ENCODE measurements at places on chromosomes 5 and 9.

- DNase-seq = peak; percentile 64
Measured at GRCh38 chr9:100714372-100715099, 136.7 kb downstream of the CAVIN4 start.

GRCh38 chr5:177599731-177600507 lies at the start of gene B4GALT7:
Gene B4GALT7 (plus strand): TSS chr5:177600132. CDS start chr5:177600211, 79 bp downstream.
- peak; percentile 73 for DNase-seq

GRCh38 chr5:52798938-52799337 lies 11.2 kb downstream of the ITGA1 start:
- no peak for DNase-seq

- no peak for DNase-seq
Measured at GRCh38 chr9:20601292-20601691, 21.0 kb downstream of the MLLT3 start.

DNA sequence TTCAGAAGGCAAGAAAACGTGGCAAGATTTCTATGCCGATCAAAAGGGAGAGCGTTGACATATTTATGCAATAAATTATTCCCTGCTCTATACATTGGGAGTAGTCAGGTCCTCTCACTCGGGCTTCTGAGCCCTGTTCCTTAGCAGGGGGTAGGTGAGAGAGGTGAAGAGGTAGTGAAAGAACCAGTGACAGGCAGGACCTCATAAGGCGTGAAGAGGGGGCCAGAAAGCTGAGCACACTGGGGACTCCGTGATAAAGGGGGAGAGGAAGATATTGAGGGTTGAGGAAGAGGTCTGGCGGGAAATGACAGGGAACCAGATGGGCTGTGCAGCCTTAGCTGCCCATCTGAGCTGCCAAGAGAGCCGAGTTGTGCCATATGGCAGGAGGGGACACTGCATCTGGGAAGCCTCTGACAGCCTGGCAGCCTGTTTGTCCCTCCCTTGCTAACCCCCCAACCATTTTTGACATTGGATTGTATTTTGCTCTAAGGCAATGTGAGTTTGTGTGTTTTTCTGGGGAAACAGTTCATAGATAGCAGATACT lies 782 bp upstream of the CDC20B start:
- DNase-seq = no peak

GRCh38 chr9:129497005-129497812 lies 123.7 kb downstream of the C9orf50 start:
- peak; percentile 58 for DNase-seq

- DNase-seq = no peak
Measured at GRCh38 chr5:112923148-112923917, 1.3 kb upstream of the REEP5 start.

Data from anterior cingulate cortex (tissue), 58 donors.